ENCODE measurements at places on chromosomes 7 and 10. TPM values are rescaled to one million over a fixed set of nuclear protein-coding genes. Genes with fewer than 3 reads are reported as not detected.

Gene HELLS
- total RNA-seq: 38.5 TPM

Gene POLR3A
- total RNA-seq: 16.8 TPM

Gene PLAC9
- total RNA-seq: not detected

Gene MET
- total RNA-seq: 93.7 TPM

Gene ARHGEF35
- total RNA-seq: 0.23 TPM

Gene ANKRD2
- 4.2 TPM for total RNA-seq

Gene BICC1
- total RNA-seq: 32.9 TPM

Gene IFIT3
- total RNA-seq: 5.6 TPM

Gene CALHM3
- total RNA-seq: 0.45 TPM

Gene SPDYE16
- total RNA-seq: not detected

Gene CCDC186
- total RNA-seq: 7.0 TPM

Gene MYL10
- total RNA-seq: not detected

Gene SORCS3
- total RNA-seq: not detected

Gene VDAC2
- 295 TPM for total RNA-seq

Gene OR2A25
- total RNA-seq: not detected

Gene CTAGE8
- not detected for total RNA-seq

Gene TMEM176B
- 0.16 TPM for total RNA-seq

Gene TMEM236
- total RNA-seq: 0.08 TPM

Gene GAD2
- total RNA-seq: not detected

Gene FRMD4A
- 4.9 TPM for total RNA-seq

Gene IGF2BP3
- total RNA-seq: 25.1 TPM
